ENCODE measurements at places on chromosomes 3 and 15. TPM values are rescaled to one million over a fixed set of nuclear protein-coding genes. Genes with fewer than 3 reads are reported as not detected.

DNA sequence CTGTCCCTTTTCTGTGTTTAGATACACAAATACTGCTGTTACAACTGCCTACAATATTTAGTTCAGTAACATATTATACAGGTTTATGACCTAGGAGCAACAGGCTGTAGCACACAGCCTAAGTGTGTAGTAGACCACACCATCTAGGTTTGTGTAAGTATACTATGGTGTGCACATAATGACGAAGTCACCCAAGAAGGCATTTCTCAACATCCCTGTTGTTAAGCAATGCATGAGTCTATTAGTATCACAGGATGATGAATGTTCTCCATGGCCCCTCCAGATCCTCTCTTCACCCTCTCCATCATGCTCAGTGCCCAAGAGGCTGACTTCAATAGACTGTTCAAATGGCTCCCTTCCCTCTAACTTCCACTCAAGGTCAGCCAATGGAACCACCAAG lies 14.6 kb upstream of the SEC62 start:
- no peak for DNase-seq

GRCh38 chr3:164498917-164499316 lies 579.4 kb downstream of the SI start:
- no peak for DNase-seq

Gene CDCP1
- 33.5 TPM for total RNA-seq

- no peak for DNase-seq
Measured at GRCh38 chr15:89396723-89397652, 62.4 kb upstream of the POLG start.

Gene UPK1B
- 0.12 TPM for total RNA-seq

Gene CKMT1A
- not detected for total RNA-seq

Gene ALDH1A2
- total RNA-seq, result not detected

DNA sequence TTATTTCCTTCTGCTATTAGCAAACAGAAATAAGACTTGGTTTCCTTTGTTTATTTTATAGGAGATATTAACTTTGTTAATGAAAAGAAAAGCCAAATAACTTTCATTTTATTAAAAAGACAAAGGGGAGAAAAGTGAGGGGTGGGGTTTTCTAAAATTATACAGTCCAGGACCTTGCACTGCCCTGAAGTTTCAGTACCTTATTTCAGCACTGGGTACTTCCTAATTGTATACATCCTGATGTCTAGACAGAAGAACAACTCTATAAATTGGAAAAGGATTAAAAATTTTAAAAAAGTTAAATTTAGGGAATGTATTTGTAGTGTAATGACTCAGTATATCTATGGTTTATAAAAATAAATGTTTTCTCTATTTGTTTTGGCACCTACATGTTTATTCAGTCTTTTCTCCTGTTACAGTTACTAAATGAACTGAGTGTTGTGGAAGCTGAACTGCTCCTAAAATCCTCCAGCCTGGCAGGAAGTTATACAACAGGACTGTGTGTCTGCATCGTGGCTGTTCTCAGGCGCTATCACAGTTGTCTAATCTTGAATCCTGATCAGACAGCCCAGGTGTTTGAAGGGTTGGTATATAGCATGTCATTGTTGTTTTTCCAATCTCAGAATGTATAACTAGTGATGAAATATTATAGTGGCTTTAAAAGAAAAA lies 27.6 kb upstream of the P2RY13 start:
- DNase-seq, result no peak

DNA sequence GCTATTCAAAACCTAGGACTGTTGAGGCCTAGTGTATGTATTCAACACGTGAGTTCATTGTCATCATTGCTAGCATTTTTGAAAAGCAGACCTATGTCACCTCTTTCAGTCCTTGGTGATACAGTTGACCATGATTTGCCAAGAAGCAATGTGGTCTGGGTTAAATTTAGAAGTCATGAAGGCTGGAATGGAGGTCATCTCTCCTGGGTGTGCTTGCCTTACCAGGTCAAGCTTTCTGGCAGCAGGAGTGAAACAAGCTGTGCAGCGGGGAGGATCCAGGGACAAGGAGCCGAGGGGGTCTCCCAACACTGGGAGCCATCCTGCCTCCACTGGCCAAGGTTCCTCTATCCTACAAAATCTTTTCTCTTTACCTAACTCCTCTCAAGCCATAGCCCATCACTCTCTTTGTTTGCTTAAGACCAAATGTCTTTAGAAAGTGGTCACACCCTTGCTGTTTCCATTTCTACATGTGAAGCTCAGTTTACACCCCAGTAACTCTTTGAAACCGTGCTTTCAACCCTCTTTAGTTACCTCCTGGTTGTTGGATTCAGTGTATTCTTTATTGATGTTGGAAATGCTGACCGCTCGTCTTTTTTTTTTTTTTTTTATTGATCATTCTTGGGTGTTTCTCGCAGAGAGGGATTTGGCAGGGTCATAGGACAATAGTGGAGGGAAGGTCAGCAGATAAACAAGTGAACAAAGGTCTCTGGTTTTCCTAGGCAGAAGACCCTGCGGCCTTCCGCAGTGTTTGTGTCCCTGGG lies 40.0 kb downstream of the SLC28A2 start:
- DNase-seq, result no peak

GRCh38 chr3:43638594-43639447 lies 17.0 kb upstream of the ANO10 start:
- DNase-seq, result peak; percentile 67

Measured in M059J (cell line).